ENCODE measurements at places on chromosomes 2 and 18.

GRCh38 chr2:198371921-198372543 is 567.6 kb downstream of the PLCL1 start:
- no peak for DNase-seq

GRCh38 chr2:4073026-4073569 is 369.7 kb downstream of the DCDC2C start:
- no peak for DNase-seq

GRCh38 chr18:48139431-48140347 is 209.2 kb upstream of the SMAD2 start:
- DNase-seq, result no peak

GRCh38 chr2:68689553-68690537 is 44.8 kb upstream of the ARHGAP25 start:
- DNase-seq, result no peak

GRCh38 chr2:169345486-169346437 is 16.6 kb downstream of the LRP2 start:
- DNase-seq, result no peak

Data from NCI-H1048 (cell line).